Stimulated activated CD8-positive, alpha-beta memory T cell treated with anti-CD3 and anti-CD28 coated beads, Interleukin-15, amount 100 ng/mL, for 48 hours (primary cell): ENCODE measurements at places on chromosomes 4 and X.

- no peak for DNase-seq
Measured at GRCh38 chr4:74733756-74734155, 60.6 kb downstream of the BTC start.

DNA sequence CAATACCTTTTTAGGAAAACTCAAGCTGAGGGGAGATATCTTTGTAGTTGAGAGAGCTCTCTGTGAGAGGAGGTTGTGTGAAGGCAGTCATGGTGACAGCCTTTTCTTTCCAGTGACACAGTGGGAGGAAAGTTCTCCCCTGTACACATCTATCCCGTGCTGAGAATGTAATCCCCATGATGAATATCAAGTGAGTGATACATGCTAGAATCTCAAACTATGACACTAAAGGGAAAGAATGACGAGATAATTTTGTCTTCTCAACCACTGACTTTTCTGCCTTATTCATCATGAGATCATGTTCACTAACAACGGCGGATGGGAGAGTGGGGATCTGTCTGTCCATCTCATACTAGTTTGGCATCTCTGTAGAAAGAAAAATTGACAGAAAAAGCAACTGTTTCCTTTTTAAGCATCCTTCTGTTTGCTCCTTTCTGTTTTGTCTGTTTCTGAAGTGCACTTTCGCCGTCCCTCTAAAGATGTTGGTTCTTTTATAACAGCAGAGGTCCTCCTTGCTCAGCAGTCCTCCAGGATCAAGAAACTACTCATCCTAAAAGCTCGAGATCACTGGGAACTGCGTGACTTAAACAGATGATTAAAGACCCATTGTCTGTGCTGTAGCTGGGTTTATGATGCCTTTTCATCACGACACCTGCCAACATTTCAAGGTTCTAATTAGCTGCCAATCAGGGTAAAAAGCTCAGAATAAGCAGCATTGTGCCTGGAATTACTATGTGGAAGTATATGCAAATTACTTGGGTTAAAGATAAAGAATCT is 137.6 kb downstream of the DCK start:
- no peak for DNase-seq

DNA sequence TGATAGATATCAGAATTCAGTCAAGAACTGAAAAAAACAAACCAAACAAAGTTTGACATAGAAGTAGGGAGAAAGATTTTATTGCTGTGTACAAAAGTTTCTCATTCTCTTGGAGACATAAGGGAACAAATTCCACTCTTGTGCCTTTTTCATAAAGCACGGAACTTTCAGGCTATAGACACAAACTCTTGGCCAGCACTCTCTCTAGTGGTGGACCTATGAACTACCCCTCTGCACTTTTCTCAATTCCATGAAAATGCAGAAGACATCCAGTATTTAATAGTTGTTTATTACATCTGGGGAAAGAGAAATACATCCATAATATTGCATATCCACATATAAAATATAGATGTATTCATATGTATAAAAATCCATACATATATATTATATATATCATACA is 291.6 kb upstream of the HS3ST1 start:
- no peak for DNase-seq

DNA sequence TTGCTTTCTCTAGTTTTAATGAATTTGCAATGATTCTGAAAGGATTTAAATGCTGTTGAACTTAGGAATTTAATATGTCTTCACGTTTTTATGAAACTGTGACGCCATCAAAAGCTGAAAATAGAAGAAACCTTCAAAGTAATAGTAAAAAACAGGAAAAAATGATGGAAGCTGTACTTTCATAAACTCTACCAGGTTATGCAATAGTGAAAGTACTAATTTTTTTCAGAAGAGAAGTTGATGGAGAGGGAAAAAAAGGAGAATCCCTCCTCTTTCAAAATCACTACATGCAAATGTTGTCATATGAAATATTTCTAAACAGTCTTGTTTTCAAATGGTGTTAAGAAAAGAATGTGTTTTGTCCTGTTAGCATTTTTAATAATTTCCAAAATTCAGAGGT is 73.6 kb downstream of the ZNF330 start:
- DNase-seq: no peak

DNA sequence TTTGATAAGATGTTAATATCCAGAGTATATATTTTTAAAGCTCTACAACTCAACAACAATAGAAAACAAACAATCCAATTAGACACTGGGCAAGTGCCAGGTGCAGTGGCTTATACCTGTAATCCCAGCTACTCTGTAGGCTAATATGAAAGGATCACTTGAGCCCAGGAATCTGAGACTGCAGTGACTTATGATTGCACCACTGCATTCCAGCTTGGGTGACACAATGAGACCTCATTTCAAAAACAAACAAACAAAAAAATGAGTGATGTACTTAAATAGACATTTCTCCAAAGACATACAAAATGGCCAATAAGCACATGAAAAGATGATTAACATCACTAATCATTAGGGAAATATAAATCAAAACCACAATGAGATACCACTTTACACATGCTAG is 356.8 kb upstream of the PCDH10 start:
- no peak for DNase-seq

DNA sequence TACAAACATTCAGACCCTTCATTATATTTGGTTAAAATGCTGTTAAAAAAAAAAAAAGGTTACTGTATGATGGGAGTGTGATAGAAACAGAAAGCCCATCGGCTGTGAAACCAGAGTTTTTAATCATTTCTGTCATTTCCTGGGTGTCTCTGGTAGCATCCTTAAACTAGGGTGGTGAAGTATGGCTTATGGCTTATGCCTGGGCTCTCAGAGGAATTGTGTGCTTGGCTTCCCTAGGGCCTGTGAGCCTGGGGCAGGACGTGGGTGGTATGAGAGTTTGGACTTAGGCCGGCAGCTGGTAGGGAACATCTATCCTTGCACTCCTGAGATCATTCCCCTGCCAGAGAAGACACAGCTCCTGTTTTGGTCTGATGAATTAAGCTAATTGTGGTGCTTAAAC is 52.2 kb downstream of the DCUN1D4 start:
- no peak for DNase-seq

- DNase-seq: no peak
Measured at GRCh38 chr4:186144198-186144945, 39.9 kb downstream of the FAM149A start.

GRCh38 chr4:86442881-86443280 is 83.0 kb upstream of the MAPK10 start:
- DNase-seq: no peak

DNA sequence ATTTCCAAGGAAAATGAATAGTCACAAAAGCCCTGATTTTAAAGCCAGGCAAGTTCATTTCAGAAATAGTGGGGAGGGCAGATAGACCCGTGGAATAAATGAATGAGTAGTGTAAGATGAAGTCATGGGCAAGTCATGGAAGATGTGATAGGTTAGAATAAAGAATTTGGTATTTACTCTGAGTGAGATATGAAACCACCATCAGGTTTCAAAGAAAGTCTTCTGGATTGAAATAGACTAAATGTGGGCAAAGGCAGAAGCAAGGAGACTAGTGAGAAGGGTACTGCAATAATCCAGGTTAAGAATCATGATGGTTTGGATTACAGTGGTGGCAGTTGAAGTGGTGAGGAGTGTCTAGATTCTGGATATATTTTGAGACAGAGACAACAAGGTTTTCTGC is 218.5 kb upstream of the AFF2 start:
- no peak for DNase-seq

DNA sequence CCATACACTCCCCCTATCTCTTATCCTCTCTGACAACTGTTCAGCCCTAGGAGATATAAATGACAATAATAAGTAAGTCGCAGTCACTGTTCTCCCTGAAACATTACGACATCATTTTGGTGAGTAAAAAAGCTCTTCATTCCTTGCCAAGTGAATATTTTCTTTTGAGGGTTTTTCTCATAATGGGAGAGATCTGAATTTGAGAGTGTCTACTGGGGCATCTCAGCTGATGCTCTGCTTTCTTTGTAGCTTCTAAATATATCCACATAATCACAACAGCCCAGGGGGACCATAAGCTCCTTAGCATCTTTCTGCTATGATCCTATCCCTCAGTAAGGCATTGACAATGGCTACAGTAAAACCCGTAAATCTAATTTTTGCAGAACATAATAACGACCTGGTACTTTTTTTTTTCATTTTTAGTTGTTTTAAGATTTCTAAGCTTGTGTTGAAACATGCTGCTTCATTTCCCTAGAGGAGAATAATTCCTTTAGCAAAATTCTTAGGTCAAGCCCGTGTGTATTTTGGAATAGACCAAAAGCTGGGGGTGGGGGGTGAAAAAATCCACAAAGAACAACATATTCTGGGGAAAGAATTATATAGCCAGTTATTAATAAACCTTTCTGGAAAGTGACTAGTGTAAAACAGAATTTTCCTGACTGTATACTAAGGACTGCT is 78.1 kb upstream of the GPM6B start:
- DNase-seq: no peak

- no peak for DNase-seq
Measured at GRCh38 chr4:133694416-133694815, 507.2 kb downstream of the PABPC4L start.

GRCh38 chr4:48945981-48946380 is 39.4 kb upstream of the OCIAD2 start:
- DNase-seq: no peak

DNA sequence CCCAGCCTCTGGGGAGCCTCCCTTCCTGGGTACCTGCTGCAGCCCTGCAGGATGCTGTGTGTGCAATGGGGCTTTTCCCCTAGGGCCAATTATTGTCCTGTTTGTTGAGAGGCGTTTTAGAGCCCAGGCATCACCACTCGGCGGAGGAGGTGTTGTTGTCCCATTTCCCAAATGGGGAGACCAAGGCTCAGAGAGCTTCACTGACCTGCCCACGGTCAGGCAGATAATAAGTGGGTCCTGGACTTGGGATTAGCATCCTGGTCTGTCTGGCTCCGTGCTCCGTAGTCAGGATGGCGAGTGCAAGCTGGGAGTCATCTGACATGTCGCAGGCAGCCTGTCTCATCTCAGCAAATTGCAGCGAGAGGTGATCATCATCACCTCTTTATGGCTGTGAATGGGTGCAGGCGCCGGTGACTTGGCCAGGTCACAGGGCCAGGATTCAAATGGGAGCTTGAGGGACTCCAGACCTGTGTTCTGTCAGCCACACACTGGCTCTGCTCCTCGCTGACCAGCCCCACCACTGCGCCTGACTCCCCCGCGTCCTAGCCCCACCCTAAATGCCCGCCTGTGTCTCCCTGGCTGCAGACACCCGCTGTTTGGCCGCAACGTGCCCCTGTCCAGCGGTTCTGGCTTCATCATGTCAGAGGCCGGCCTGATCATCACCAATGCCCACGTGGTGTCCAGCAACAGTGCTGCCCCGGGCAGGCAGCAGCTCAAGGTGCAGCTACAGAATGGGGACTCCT is 16.6 kb downstream of the HTRA3 start:
- no peak for DNase-seq

DNA sequence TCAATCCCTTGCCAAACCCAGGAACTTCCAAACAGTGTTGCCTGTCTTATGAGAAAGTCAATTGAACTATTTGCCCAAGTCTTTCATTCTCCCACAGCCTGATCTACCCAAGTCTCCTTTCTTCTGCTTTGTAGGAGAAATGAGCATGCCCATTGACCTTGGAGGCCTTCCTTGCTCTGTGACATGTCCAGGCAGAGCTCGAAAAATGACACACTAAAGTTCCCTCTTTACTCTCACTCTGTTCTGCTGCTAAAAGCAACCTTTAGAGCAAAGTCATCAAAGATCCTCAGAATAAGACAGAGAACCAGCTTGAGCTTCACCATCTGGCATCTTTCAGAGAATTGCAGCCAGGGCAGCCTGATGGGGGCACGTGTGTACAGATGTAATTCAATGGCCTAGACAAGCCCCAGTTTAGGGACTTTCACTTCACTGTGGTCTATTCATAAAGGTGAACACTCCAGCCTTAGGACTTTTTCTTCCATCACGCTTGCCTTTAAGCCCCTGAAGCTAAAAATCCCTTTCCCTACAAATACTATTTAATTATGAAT is 136.4 kb downstream of the AMELX start:
- DNase-seq: no peak

DNA sequence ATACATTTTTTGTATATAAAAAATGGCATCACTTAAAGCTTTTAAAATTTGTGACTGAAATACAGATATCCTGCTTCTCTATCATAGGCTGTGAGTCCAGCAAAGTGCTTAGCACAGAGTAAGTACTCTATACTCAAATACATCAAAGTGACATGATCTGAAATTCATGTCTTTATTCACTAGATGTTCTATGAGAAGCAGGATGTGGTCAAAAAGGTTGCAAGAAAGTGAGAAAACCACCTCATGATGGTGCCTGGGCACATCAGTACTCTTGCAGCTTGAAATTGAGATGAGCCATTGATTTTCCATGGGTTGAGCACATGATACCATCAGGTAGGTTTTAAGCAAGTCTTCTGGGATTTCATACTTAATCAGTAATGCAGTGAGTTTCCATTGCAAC is 20.4 kb upstream of the SFRP2 start:
- no peak for DNase-seq

DNA sequence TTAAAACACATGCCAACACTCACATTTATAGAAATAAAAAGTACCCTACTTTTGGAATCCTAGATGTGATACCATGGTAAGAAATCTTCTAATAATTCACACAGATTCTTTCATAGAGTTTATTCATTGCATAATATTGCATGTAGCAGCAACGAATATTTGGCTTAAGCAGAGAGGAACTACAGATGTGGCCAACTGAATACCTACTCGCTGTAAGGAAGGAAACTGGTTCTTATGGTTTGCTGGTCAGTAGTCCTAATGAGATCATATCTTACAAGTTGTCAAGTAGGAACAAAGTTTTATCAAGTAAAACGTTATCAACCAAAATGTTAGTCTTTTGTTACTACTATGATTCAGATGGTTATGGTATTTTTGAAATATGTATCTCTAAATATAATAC is 996.1 kb downstream of the PDHA2 start:
- no peak for DNase-seq

DNA sequence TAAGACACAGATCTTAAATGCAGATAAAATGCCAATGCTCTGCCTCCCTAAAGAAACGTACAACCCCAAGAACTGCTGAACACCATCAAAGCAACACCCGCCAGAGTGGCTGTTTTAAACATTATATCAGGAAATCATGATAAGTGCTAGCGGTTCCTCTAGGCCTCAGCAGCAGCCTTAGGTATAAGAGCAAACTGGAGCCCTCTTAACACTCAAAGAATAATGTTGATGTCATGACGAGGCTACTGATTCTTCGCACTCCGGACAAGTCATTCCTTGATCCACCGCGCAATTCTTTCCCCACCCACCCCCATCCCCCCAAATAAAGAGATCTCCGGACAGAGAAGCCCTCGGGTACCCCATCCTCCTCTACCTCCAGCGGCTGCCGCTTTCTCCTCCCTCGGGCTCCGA is 507 bp downstream of the LIN54 start:
- DNase-seq: no peak

- DNase-seq: peak; percentile 11
Measured at GRCh38 chrX:65528705-65529340, 5.8 kb downstream of the LAS1L start.

DNA sequence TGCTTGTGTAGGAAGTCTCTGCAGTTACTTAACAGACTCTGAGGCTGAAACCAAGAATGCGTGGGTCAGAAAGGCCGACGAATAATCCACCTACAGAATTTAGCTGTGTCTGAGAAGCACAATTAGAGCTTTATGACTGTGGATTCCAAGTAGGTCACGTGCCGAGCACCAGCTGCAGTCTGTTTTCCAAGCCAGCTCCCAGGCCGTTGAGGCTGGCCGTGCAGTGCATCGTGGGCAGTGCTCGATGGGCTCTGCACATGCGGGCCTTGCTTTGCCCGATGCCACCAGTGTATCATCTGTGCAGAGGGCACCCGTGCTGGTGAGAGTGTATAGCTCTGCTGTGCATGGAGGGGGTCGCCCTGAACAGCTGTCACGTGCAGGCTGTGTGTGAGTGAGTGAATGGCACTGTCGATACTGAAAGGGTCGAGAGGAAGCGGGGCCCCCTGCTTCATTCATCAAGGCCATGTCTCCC is 67.5 kb upstream of the CLDN34 start:
- DNase-seq: peak; percentile 8
